WTC11 (cell line): ENCODE measurements at places on chromosomes 12 and 14.

- DNase-seq: no peak
Observed at GRCh38 chr14:84084056-84084630, 1445.8 kb upstream of the FLRT2 start.

- no peak for DNase-seq
Observed at GRCh38 chr14:101449114-101449513, 112.2 kb upstream of the DIO3 start.

DNA sequence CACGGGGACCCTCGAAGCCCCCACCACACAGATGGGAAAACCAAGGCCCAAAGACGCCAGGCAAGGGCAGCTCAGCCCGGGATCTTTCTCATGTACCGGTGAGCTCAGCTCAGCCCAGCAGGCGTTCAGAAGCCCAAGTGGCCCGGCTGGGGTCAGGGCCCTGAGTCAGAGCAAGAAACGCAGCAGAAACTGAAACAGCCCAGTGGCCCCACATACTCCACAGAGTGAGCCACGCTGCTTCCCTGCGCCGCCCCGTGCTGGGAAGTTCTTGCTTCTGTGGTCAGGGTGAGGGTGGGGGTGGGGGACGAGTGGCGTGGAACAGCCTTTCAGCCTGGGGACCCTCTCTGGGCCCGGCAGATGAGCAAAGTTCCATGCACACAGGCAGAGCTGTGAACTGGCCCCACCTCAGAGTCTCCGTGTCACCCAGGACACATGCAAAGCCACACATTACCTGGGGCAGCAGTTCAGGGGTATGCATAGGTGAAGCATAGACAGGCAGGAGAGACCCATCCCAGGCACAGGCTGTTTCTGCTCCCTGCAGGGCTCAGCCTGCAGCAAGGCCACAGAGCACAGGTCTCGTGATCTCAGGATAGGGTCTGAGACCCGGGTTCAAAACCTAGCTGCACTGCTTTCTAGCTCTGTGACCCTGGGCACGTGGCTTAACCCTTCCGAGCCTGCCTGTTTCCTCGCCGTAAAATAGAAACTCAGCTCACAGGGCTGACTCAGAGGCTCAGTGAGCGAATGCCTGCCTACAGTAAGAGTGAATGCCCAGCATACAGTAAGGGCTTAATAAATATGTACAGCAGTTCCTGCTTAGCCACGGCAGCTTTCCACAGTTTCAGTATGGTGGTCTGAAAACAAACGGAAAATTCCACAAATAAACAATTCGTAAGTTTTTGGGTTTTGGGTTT is 21.6 kb downstream of the NCOR2 start:
- no peak for DNase-seq

- no peak for DNase-seq
Observed at GRCh38 chr14:102344485-102344884, 18.2 kb downstream of the CINP start.

GRCh38 chr12:68180792-68181744 is 21.5 kb upstream of the IFNG start:
- no peak for DNase-seq

GRCh38 chr12:117393656-117394055 is 32.2 kb upstream of the NOS1 start:
- DNase-seq: no peak

DNA sequence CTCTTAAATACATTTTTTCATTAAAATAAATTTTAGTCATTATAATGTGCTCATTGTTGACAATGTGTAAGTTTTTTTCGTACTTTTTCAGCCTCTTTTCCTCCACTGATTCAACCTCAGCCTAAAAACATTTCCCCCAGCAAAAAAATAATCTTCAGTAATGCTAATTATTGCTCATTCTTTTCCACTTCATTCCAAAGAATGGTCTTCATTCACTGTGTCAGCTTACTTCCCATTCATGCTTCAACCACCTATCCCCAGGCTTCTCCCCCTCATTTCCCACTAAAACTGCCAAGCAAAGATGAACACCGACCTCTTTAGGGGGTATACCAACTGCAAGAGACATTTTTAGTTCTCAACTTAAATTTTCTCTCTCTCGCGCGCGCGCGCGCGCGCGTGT is 2.7 kb upstream of the IPO8 start:
- no peak for DNase-seq

- DNase-seq: no peak
Observed at GRCh38 chr12:39074063-39074462, 168.7 kb upstream of the CPNE8 start.

DNA sequence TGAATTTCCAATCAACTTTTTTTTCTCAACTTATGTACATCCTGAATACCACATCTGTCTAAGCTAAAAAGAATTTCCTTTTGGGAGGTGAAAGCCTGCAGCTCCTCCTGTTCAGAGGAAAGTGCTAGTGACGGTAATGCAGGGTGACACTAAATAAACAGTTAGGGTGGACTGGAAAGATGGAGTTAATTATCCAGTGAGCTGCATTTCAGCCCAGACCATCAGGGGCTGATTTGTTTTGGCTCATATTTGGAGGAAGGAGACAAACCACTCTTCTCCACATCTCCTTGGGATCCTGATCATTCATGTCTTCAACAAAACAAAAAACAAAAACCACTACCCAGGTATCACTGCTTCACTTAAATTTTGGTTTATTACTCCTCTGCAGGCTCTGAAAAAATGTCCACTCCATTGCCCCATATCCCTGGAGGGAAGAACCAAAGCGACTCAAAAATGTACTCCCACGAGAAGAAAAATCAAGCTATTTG is 5.1 kb upstream of the SIX1 start:
- DNase-seq: no peak

DNA sequence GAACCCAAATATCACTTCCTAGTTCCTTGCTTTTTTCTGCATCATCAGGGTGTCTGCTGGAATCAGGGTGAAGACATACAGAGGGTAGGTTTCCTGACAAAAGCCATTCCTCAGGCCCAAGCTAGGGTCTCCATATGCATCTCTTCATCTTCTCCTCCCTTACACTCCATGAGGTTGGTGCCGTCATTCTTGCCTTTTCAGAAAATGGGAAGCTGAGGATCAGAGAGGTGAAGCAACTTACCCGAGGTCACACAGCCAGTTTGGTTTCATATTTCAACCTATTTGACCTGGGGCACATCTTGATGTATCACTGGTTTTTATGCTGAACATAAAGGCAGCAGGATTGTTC is 7.3 kb upstream of the FAM222A start:
- no peak for DNase-seq

DNA sequence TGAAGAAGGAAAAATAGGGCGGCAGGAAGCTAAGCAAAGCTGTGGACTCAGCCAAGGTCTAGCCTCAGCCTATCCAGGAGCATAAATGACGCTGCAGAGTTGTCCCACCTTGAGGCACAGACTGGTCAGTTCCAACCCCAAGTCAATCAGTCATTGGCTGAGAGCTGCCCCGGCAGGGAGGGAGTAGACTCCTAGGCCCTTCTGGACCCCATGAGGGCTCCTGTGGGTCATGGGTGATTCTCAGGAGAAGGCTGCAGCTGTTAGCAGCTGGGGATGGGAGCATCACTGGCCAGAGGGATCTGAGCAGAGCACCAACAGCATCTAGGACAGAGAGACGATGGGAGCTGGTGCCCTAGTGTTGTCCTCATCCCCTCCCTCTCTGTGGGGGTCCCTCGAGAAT is 51.8 kb upstream of the ESRRB start:
- no peak for DNase-seq

DNA sequence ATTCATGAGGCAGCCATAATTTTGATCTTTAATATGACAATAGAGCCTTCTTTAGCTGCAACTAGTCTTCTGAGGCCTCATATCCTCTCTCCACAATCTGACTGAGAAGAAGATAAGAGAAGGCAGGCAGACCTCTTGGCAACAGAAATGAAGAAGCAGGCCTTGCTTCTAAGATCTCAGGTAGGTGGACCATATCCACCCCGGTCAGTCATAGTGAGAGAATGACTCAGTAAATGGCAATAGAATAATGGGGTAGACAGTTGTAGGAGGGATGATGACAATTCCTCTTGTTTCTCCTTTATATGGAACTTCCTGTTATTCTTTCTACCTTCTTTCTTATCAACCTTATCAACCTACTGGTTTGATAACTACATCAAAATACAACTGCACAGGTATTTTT is 246.7 kb upstream of the G2E3 start:
- DNase-seq: no peak

DNA sequence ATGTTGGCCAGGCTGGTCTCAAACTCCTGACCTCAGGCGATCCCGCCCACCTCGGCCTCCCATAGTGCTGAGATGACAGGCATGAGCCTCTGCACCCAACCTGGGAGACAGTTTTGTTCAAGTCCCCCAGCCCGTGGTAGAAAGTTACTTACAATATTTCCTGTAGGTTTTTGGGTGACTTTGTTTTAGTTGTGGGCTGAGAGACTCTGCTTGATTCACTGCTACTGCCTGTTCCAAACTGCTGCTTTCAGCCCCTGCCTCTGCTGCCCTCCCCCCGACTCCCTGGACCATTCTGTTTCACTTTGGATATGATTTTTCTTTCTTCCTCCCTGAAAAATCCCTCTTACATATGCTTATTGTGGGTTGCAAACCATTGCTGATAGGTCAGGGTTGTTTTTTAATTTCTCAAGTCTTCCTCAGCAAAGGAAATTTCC is 13.4 kb upstream of the PCNX1 start:
- no peak for DNase-seq
